ENCODE measurements at places on chromosomes 2 and 18. TPM values are rescaled to one million over a fixed set of nuclear protein-coding genes. Genes with fewer than 3 reads are reported as not detected.

The MC4R gene
- total RNA-seq, result not detected

GRCh38 chr18:53441761-53442414 is 782.6 kb downstream of the MBD2 start:
- no peak for DNase-seq

DNA sequence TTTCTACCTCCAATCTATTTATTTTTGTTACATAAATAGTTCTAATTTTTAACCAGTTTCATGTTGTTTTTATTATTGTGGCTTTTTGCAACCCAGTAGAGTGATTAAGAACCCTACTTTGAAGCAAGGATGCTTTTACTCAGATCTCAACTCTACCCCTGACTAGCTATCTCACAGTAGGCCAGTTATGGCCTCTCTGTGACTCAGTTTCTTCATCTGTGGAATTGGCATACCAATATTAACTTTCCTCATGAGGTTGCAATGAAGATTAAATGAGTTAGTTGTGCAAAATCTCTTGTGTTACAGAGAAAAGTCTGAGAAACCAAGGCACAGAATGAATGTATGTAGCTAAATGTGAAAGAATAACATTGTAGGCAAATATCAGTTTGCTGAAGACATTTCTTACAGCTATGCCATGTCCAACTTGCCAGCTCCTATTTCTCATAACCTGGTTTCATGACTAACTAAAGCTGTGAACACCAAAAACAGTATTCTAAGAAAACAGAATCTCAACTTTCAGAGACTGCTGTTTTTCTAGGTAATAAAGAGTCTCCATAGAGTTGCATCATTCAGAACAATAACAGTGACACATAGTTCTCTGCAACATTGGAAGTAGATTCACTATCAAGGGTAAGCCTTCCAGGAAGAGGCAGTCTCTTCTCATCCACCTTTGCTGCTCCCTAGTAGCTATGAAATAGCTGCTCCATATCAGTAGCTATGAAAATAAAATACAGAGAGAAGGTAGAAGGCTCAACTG is 33.2 kb upstream of the CYTIP start:
- no peak for DNase-seq

DNA sequence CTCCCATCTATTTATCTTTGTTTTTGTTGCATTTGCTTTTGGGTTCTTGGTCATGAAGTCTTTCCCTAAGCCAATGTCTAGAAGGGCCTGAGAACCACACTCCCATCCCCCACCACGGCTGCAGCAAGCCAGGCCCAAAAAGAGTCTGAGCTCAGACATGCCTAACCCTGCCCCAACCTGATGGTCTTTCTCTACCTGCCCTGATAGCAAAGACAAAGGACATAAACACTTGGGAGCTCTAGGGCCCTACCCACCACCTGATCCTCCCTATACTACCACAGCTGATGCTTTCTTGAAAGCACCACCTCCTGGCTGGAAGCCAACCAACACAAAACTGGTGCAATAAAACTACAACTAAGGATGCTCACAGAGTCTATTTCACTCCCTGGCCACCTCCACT is 233.4 kb downstream of the WDR7 start:
- no peak for DNase-seq

GRCh38 chr2:238345297-238345968 is 25.1 kb downstream of the TRAF3IP1 start:
- DNase-seq, result no peak

The TWIST2 gene
- total RNA-seq, result not detected

- no peak for DNase-seq
Observed at GRCh38 chr2:209671020-209671680, 100.5 kb upstream of the UNC80 start.

The TUBA3E gene
- total RNA-seq, result not detected
